ENCODE measurements at places on chromosomes 2 and 18.

GRCh38 chr2:23705771-23706612, 220.9 kb downstream of the ATAD2B start:
- no peak for DNase-seq

DNA sequence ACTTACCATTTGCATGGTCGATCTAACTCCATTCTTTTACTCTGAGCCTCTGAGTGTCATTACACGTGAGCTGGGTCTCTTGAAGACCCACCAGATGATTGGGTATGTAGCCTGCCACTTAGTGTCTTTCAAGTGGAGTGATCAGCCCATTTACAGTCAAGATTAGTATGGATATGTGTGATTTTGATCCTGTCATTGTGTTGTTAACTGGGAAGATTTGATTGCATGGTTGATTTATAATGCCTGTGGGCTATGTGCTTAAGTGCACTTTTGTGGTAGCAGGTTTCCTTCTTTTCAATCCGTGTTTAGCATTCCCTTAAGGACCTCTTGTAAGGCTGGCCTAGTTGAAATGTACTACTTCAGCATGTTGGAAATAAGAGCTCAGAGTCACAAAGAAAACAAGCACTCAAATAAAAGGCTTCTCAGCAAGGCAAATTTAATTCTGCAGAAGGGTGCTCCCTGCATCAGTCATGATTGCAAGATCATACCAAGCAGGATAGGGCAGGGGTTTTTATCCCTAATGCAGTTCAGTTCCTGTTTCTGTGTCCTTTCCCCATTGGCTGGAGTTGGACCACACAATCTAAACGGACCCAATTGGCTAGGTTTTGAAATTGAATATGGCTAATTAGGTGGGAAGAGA, 230.7 kb upstream of the SYT4 start:
- DNase-seq, result no peak

DNA sequence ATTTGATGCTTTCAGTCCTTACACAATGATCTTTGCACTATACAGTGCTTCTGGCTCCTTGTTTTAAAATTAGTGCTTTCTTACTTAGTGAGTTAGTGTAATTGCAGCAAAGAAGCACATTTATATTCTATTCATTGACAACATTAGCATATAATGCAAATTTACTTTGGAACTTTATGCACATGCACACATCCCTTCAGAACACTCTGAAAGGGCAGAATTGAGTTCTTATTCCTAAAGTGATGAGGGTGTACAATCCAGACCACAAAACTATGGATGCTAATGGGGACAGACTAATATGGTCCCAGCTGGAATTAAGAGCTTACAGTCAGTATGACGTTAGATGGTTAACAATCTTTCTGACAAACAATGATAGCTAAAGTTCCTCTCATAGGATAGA, 127.1 kb downstream of the RBMS1 start:
- DNase-seq, result no peak

- DNase-seq, result no peak
Observed at GRCh38 chr2:43136876-43137275, 89.5 kb downstream of the ZFP36L2 start.

DNA sequence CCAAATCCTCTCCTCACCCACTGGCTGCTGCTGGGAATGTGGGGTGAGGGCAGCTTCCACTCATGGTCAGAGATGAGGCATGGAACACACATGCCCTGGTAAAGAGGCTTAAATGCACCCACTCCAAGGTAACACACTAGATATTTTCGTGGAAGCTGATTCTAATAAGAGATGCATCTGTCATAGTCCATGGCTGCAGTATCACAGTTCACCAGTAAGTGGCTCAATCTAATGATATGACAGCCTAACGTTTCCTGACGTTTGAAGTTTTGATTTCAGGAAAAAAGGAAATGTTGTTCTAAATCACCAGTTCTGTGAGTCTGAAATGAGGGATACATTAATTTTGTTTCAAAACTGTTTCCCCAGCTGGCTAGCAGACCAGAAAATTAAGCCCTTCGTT, 38.2 kb downstream of the LCT start:
- DNase-seq, result no peak

All from cortex of kidney (tissue), 1 donor.